ENCODE measurements at places on chromosomes 7 and 10. TPM values are rescaled to one million over a fixed set of nuclear protein-coding genes. Genes with fewer than 3 reads are reported as not detected.

DNA sequence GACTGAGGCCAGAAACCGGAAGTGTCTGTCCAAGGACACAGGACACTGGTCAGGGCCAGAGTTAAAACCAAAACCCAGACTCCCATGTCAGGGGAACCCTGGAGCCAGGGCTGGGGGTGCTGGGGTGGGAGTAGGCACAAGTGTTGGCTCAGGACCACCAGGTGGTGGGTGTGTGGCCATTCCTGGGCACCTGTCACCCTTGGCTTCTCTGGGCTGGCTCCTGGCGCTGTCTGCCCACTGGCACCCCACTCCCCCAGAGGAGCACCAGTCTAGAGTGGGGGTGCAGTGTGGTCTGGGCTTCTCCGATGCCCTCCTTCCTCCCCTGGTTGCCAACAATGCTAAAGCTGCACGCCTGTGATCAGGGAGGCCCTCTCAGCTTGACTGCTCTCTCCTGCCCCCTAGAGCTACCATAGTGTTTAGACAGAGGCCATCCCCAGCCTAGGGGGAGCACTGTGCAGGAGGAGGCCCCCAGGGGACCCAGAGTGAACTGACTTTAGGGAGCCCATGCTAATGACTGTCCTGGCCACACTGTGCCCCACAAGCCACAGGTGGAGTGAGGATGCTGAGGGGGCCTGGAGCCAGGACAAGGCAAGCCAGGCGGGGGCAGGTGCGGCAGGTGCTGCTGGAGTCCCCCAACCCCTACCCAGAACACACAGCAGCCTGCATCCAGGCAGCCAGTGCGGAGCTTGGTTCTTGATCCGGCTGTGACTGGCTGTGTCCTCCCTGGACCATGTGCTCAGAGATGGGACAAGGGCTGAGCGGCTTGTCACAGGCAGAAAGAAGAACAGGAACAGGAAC lies 11.0 kb downstream of the RASGEF1A start:
- no peaks in the 10 kb centered on the region for H3K36me3 ChIP-seq
- no peak for DNase-seq
- no peak overlapping the region for H3K27ac ChIP-seq
- no peaks in the 10 kb centered on the region for H3K4me1 ChIP-seq
- H3K4me3 ChIP-seq, result no peak overlapping the region

- H3K27ac ChIP-seq, result no peak overlapping the region
- H3K4me1 ChIP-seq, result no peaks in the 10 kb centered on the region
- no peak for DNase-seq
- H3K36me3 ChIP-seq, result no peaks in the 10 kb centered on the region
- H3K27me3 ChIP-seq, result no peaks in the 10 kb centered on the region
- H3K4me3 ChIP-seq, result no peak overlapping the region
Observed at GRCh38 chr10:117635826-117636225, 93.3 kb downstream of the EMX2 start.

GRCh38 chr7:15566476-15566875 lies 4.7 kb upstream of the AGMO start:
- H3K4me3 ChIP-seq, result no peak overlapping the region
- peak overlapping the region; percentile 17 for H3K27ac ChIP-seq
- H3K36me3 ChIP-seq, result no peaks in the 10 kb centered on the region
- DNase-seq, result no peak

DNA sequence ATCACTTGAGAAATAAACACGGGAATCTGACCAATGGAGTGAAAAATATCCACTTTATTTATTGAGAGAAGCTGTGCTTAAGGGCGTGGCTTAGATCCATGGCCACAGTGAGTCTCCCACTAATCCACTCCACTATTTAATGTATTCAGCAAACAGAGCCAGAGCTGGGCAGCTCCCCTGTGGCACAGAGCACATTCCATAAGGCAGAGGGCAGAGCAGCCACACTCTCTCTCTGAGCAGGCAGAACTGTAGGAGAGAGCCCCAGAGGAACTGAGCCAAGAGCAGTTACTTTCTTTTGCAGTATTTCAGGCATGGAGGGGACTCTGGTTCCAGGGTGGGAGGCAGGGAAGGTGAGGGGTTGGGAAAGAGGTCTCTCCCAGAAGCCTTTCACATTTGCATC lies 106.0 kb downstream of the GALNT17 start:
- H3K36me3 ChIP-seq, result no peaks in the 10 kb centered on the region
- DNase-seq, result no peak
- no peak overlapping the region for H3K27ac ChIP-seq

DNA sequence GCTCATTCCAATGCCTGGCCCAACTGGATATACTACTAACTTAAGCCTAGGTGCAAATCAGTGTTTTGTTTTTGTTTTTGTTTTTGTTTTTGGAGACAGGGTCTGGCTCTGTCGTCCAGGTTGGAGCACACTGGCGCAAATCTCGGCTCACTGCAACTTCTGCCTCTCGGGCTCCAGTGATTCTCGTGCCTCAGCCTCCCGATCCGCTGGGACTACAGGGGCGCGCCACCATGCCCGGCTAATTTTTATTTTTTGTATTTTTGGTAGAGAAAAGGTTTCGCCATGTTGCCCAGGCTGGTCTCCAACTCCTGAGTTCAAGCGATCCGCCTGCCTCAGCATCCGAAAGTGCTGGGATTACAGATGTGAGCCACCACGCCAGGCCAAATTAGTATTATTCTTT lies 1.6 kb downstream of the PPP3CB start:
- H3K36me3 ChIP-seq, result no peaks in the 10 kb centered on the region
- H3K4me1 ChIP-seq, result no peaks in the 10 kb centered on the region
- H3K27ac ChIP-seq, result no peak overlapping the region
- DNase-seq, result no peak

- H3K4me3 ChIP-seq, result no peak overlapping the region
Observed at GRCh38 chr10:117689566-117689965, 147.0 kb downstream of the EMX2 start.

- no peak overlapping the region for H3K27ac ChIP-seq
- H3K27me3 ChIP-seq, result peaks cover 4% of the 10 kb centered on the region
- H3K36me3 ChIP-seq, result no peaks in the 10 kb centered on the region
- no peak overlapping the region for H3K4me3 ChIP-seq
- no peak for DNase-seq
Observed at GRCh38 chr7:151011097-151011409, 13.2 kb downstream of the ATG9B start.

GRCh38 chr7:81676105-81676811 lies 93.6 kb downstream of the HGF start:
- H3K36me3 ChIP-seq, result no peaks in the 10 kb centered on the region
- DNase-seq, result no peak
- no peaks in the 10 kb centered on the region for H3K4me1 ChIP-seq
- H3K4me3 ChIP-seq, result no peak overlapping the region

- peak; percentile 34 for DNase-seq
- H3K27me3 ChIP-seq, result no peaks in the 10 kb centered on the region
- no peaks in the 10 kb centered on the region for H3K4me1 ChIP-seq
- no peak overlapping the region for H3K4me3 ChIP-seq
- no peak overlapping the region for H3K27ac ChIP-seq
Observed at GRCh38 chr7:105940109-105940508, 23.0 kb upstream of the CDHR3 start.

GRCh38 chr10:28678687-28679457 lies 1.6 kb downstream of the BAMBI start:
- DNase-seq, result no peak
- H3K4me3 ChIP-seq, result peak overlapping the region; percentile 68
- H3K36me3 ChIP-seq, result no peaks in the 10 kb centered on the region
- H3K27ac ChIP-seq, result peak overlapping the region; percentile 82

DNA sequence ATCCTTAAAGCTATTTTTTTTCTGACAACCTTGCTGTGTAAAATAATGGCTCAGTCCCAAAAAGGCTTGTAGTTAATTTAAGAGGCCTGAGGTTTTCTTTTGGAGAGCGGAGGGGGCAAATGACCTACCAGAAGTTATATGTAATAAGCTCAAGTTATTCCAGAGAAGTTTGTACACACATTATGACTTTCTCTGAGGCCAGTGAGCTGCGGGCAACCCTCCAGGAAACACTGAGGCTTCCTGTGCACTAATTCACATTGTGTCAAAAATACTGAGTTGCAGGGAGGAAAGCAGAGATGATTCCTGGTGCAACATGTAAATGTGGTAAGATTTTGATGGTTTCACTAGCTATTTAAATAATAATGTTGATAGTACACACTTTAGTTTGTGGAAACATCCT lies 188.6 kb downstream of the DIP2C start:
- H3K27ac ChIP-seq, result no peak overlapping the region
- no peaks in the 10 kb centered on the region for H3K36me3 ChIP-seq

GRCh38 chr10:131113165-131113564 lies 198.4 kb downstream of the TCERG1L start:
- H3K27me3 ChIP-seq, result no peaks in the 10 kb centered on the region
- H3K27ac ChIP-seq, result no peak overlapping the region
- no peaks in the 10 kb centered on the region for H3K36me3 ChIP-seq
- no peak overlapping the region for H3K4me3 ChIP-seq
- DNase-seq, result no peak

GRCh38 chr7:8105449-8106095 lies 137.0 kb downstream of the GLCCI1 start:
- no peaks in the 10 kb centered on the region for H3K4me1 ChIP-seq
- H3K4me3 ChIP-seq, result no peak overlapping the region
- H3K27ac ChIP-seq, result no peak overlapping the region
- no peaks in the 10 kb centered on the region for H3K36me3 ChIP-seq
- H3K27me3 ChIP-seq, result no peaks in the 10 kb centered on the region
- DNase-seq, result no peak

DNA sequence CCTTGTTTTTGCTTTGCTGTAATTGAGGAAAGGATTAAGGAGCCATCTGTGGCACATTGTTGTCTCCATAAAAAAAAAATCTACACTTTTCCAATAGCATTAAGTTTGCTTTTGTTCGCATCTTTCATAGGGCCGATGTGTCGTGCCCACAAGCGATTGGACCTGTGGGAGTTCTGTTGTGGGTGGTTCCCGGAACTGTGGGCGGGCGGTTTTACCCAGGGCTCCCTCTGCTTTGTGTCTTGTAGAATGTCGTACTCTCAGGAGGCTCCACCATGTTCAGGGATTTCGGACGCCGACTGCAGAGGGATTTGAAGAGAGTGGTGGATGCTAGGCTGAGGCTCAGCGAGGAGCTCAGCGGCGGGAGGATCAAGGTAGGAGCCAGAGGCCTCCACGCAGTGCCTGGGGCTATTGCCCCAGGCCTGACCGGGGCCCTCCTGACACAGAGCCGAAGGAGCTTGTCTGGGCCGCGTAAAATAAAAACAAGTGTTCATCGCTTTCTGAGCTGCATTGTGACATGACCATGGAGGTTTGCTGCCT lies 92.4 kb downstream of the ACTR3B start:
- no peak for DNase-seq
- no peaks in the 10 kb centered on the region for H3K27me3 ChIP-seq
- no peaks in the 10 kb centered on the region for H3K36me3 ChIP-seq
- H3K4me3 ChIP-seq, result no peak overlapping the region
- H3K27ac ChIP-seq, result no peak overlapping the region

GRCh38 chr10:124529661-124530214 lies 68.1 kb downstream of the LHPP start:
- H3K27me3 ChIP-seq, result no peaks in the 10 kb centered on the region
- H3K4me1 ChIP-seq, result no peaks in the 10 kb centered on the region
- H3K27ac ChIP-seq, result no peak overlapping the region
- no peaks in the 10 kb centered on the region for H3K36me3 ChIP-seq
- DNase-seq, result peak; percentile 14

- DNase-seq, result no peak
- H3K36me3 ChIP-seq, result peaks cover 3% of the 10 kb centered on the region
- H3K4me1 ChIP-seq, result no peaks in the 10 kb centered on the region
- no peak overlapping the region for H3K4me3 ChIP-seq
- H3K27ac ChIP-seq, result no peak overlapping the region
- H3K27me3 ChIP-seq, result no peaks in the 10 kb centered on the region
Observed at GRCh38 chr10:110893559-110894179, 21.9 kb downstream of the PDCD4 start.

DNA sequence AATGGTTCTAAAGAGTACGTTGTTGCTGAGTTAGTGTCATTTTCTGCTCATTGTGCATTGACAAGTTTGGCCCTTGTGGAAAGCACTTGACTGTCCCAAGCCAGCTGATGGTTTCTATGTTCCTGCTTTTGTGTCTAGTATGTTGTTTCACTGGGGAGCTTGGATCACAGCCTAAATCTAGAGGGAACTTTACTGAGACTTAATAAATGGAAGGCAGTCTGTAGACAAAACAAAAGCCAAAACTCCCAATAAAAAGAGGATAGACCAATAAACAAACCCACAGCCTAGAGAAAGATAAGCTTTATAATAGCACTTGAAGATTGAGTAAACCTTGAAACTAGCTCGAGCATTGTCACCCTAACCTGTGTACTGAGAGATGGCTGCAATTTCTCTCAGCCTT lies 196.8 kb downstream of the ADRA2A start:
- no peak overlapping the region for H3K27ac ChIP-seq
- no peaks in the 10 kb centered on the region for H3K4me1 ChIP-seq
- no peaks in the 10 kb centered on the region for H3K27me3 ChIP-seq
- no peak overlapping the region for H3K4me3 ChIP-seq

GRCh38 chr10:102419269-102420180 lies 940 bp upstream of the PSD start:
- no peak overlapping the region for H3K27ac ChIP-seq
- H3K4me1 ChIP-seq, result no peaks in the 10 kb centered on the region
- H3K4me3 ChIP-seq, result peak overlapping the region; percentile 86
- no peaks in the 10 kb centered on the region for H3K36me3 ChIP-seq

DNA sequence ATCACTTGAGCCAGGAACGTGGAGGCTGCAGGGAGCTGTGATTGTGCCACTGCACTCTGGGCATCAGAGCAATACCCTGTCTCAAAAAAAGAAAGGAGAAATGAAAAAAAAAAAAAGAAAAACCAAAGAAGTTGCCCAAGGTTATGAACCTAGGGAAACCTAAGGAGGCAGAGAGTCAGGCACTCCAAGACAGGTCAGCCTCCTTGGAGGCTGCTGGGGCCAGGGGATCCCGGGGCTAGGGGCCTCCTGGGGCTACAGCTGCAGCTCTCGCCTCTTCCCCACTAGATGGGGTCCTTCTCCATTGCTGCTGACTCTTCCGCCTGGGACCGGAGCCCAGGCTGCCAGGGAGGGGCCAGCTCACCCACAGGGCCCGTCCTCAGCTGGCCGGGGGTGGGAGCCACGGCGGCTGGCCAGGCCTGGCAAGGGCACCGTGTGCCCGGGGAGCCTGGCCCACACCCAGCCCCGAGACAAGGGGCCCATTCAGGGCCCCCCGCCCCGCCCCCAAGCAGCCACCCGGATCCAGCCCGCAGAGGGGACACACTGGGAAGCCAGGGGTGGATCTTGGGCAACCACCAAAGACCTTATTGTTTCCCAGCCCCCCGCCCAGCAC lies 1.7 kb upstream of the SPACDR start:
- no peak overlapping the region for H3K4me3 ChIP-seq
- no peaks in the 10 kb centered on the region for H3K36me3 ChIP-seq
- DNase-seq, result peak; percentile 78
- no peaks in the 10 kb centered on the region for H3K27me3 ChIP-seq

The DNAJC12 gene
- 23.6 TPM for total RNA-seq

The STRIP2 gene
- 0.86 TPM for total RNA-seq

The CCDC7 gene
- total RNA-seq, result 4.1 TPM

The ECHDC3 gene
- 304 TPM for total RNA-seq

The ITGB8 gene
- 0.49 TPM for total RNA-seq

The SFMBT2 gene
- 1.7 TPM for total RNA-seq

The OR2A1 gene
- 0.09 TPM for total RNA-seq

The AUTS2 gene
- 32.0 TPM for total RNA-seq

The ADCYAP1R1 gene
- 0.05 TPM for total RNA-seq

The HUS1 gene
- 27.8 TPM for total RNA-seq

The PHTF2 gene
- 6.8 TPM for total RNA-seq

The PIK3CG gene
- total RNA-seq, result 0.53 TPM
